ENCODE measurements at places on chromosomes 2 and 18.

DNA sequence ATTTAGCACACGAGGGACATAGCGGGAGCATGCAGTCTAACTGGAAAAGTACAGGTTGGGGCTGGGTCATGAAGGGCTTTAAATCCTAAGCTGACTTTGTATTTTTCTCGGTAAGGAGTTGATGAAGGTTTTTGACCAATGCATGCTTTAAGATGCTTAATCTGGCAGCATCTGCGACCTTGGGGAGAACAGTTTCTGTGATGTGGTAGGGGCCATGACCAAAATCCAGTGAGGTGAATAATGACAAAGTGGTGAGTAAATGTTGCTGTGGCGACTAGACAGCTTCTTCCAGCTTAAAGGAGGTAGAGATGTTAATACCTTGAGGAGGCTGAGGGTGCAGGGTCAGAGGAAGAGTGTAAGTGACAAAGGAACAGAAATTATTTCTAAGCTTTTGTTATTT lies 174.6 kb upstream of the ALPP start:
- no peak for DNase-seq

GRCh38 chr2:119352357-119352756 lies 14.3 kb downstream of the C2orf76 start:
- DNase-seq: no peak

GRCh38 chr2:33785201-33786106 lies 186.4 kb upstream of the FAM98A start:
- no peak for DNase-seq

DNA sequence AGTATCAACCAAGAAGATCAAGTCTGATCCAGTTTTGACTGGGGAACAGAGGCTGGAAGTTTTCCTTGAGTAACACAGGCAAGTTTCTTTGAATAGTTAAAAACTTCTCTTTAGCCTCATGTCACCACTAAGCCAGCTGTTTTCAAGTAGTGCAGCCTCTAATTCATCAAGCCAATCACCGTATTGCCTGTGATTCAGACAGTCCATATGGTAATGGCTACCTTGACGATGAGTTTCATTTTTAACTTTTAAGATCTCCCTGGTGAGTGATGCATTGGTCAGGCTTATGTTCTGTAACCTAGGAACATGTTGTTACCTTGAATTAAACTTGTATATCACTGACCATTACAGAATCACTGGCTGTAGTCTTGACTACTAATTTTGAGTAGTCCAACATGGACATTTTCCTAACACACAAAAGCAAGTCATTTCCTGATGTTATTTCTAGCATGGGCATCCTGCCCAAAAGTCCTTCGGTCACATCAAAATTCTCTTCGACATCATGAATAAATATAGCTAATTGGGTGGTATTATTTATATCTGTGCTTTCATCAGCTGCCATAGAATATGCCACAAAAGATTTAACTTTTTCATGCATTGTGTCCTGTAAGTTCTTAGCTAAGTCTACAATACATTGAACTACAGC lies 238.8 kb upstream of the GCFC2 start:
- no peak for DNase-seq

DNA sequence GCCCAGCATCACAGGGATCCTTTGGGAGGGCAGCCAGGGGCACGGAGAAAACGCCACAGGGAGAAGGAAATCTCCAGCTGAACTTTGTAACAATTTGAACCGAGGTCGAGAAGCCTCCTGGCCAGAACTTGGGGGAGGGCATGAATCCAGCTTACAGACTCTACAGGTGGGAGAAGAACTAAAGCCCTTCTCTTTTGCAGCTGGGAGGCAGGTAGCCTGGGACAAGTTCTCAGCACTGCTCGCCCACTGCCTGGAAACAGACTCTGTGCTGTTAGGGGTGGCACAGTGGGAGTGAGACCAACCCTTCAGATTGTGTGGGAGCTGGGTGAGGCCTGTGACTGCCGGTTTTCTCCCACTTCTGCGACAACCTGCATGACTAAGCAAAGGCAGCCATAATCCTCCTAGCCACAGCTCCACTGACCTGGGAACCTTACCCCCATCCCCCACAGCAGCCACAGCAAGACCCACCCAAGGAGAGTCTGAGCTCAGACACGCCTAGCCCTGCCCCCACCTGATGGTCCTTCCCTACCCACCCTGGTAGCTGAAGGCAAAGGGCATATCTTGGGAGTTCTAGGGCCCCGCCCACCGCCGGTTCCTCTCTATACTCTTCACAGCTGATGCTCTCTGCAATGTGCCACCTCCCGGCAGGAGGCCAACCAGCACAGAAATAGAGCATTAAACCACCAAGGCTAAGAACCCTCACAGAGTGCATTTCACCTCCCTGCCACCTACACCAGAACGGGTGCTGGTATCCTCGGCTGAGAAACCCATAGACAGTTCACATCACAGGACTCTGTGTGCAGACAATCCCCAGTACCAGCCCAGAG lies 136.0 kb upstream of the SIX2 start:
- no peak for DNase-seq

GRCh38 chr18:45103319-45104048 lies 422.8 kb downstream of the SETBP1 start:
- DNase-seq: no peak

DNA sequence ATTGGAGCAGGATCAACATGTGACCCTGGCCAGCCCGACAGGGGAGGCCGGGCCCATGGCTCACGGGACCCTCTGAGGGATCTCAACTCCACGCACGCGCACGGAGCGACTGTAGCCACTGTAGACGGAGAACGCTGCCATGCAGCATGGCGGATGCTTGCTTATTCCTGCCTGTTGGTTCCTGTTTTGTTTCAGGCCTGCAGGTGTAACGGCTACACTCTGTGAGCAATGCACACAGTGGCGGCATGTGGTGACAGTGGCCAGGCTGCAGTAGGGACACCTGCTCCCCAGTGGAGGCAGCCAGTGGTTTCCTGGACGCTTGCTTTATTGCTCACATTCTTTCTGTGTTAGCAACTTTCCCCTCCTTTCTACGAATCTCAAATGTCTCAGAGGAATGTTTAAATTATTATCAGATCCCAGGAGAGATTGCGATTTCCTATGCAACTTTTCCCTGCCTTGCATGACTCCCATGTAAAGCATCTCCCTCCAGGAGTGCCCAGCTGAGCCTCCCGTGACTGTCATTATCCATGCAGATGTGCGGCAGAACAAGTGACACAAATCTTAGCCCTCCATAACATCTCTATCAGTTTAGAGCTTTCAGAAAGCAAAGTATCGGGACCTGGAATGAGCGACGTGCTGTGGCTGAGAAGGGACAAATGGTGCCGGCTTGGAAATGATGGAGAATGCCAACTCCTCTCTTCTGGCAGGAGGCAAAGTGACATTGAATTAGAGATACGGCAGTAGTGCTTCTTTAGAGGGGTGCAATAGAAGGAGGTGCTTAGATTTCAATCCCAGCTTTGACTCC lies 209.7 kb downstream of the ASB1 start:
- no peak for DNase-seq

DNA sequence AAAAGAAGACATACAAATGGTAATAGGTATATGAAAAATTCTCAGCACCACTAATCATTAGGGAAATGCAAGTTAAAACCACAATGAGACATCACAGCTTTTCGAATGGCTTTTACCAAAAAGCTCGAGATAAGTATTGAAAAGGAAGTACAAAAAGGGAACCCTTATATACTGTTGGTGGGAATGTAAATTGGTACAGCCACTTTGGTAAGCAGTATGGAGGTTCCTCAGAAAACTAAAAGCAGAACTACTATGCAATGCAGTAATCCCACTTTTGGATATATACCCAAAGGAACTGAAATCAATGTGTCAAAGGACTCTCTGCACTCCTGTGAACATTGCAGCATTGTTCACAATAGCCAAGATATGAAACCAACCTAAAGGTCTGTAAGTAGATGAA lies 107.5 kb upstream of the SPATS2L start:
- no peak for DNase-seq

DNA sequence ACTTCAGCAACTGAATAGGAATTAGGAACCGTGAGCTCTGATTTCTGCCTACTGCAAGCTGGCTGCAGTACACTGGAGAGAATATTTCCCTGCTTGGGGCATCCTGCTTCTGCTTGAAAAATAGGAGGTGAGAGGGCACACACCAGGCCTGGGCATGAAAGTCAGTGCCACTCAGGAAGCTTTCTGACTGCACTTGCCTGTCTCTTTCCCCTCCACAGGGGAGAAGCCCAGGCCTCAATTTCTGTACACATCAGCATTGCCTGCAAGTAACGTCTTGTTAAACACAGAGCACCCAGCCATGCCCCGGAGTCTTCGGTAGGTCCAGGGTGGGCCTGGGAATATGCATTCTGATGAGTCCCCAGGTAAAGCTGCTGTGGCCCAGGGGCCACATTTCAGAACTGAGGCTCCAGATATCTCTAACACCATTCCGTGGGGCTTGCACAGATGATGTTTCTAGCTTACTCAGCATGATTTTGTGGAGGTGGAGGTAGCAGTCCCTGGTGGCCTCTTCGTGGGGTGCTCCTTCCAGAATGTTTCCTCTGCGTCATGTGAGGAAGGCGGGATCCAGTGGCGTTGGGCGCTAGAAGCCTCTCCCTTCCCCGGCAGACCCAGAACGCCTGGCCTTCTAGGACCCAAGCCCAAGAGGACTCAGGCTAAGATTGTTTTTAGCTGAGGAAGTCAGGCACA lies 114.1 kb downstream of the ZBTB7C start:
- DNase-seq: no peak

GRCh38 chr2:164711766-164712138 lies 90.5 kb upstream of the GRB14 start:
- DNase-seq: no peak

- DNase-seq: no peak
These were observed 81.5 kb upstream of the COL3A1 start for GRCh38 chr2:188892636-188893035.

DNA sequence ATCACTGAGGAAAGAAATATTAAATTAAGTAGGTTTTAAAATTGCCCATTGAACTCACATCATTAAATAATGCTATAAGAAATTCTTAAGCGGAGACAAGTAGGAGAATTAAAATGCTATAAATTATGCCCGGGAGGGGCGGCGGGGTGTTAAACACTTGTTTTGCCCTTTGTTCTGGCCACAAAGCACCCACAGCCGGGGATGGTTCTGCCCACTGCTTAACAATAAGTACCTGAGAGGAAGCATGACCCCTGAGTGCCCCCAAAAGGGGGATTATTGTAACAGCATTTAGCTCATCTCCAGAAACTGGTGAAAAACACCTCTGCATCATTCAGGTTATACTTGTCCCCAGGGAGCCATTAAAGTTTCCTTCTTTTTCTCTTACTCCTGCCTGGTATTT lies 332.7 kb upstream of the POU3F3 start:
- no peak for DNase-seq

DNA sequence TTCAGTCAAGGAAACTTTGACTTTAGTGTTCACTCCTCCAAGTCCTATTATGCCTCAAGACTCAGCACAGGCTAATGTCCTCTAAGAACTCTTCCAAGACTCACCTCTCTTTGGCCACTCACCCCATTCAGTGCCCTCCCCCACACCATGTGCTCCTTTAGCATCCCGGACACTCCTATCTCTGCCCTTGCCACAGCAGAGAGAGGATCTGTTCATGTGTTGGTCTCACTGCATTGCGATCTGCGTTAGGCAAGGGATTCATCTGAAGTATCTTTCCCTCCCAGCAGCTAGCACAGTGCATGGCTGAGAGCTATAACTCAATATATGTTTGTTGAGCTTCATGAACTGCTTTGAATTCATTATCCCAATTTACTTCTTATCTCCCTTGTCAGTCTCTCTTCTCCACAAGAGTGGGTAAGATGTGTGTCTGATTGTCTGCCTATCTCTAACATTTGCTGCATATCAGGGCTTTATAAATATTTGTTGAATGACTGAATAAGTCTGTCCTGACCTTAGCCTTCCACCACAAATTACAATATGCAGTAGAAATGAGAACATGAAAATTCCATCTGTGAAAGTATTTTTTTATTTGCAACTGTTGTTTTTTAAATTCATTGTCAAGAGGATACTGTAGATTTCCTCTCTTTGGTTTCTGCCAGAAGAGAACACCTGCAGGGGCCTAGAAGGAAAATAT lies 179.9 kb upstream of the NCKAP5 start:
- DNase-seq: no peak
